ENCODE measurements at places on chromosomes 4 and X.
A peak's percentile ranks its signal among the peaks of the same experiment; 100 is the strongest.

DNA sequence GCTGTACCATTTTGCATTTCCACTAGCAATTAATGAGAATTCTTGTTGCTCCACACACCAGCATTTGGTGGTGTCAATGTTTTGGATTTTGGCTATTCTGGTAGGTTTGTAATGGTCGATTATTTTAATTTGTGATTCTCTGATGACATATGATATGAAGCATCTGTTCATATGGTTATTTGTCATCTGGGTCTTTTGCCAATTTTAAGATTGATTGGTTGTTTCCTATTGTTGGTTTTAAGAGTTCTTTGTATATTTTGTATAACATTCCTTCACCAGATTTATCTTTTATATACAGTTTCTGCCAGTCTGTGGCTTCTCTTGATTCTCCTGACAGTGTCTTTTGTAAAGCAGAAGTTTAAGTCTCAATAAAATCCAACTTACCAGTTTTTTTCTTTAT is 18.5 kb upstream of the BDH2 start:
- DNase-seq, result no peak

DNA sequence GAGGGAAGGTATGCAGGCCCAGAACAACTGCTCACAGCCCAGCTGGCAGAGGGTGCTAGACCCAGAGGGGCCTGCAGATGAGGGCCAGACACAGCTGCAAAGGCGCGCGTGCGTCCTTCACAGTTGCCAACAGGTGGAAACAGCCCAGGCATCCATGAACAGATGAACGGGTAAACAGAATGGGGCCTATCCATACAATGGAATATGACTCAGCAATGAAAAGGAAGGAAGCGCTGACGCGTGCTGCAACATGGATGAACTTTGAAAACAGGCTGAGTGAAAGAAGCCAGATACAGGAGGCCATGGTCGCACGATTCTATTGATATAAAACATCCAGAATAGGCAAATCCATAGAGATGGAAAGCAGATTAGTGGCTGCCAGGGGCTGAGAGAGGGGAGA is 83.1 kb upstream of the DDX3X start:
- no peak for DNase-seq

DNA sequence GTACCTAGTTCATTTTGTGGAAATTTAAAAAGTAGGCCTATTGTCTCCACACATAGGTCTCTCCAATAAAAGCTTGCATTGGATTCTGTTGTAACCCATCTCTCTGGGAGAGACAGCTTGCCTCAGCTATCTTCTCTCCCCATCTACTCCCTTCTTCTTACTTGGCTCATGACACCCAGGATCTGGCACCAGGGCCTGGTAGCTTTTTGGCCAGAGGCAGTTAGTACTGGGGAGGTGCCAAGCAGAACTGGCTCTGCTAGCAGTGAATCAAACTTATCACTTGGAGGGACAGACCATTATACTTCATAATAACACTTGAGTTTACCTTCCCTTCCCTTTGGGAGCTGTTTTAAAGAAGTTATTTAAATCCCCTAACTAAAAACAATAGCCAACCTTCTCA is 31.8 kb downstream of the PLAC1 start:
- DNase-seq, result no peak

GRCh38 chr4:3039706-3040366 is 34.5 kb downstream of the HTT-AS start:
- no peak for DNase-seq

GRCh38 chrX:70079870-70080269 is 17.6 kb downstream of the OTUD6A start:
- DNase-seq, result no peak

DNA sequence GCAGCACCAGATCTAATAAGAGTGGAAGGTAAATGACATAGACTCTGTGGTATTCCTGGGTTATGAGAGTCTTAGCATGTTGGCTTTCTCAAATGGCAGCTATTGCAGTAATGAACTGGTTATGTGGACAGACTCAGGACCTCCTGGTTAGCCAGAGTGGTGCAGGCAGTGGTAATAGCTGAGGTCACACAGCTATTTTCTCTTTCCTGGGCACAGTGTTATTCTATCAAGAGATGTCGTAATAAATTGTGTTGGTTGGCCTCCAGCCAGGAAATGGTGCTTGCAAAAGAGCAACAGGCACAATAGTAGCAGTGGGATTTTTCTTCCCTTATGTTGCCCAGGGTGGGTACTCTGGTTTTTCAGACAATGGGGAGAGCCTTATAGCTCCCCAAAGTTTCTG is 279.2 kb upstream of the FGF16 start:
- no peak for DNase-seq

GRCh38 chr4:175946472-175947116 is 119.0 kb upstream of the WDR17 start:
- no peak for DNase-seq

DNA sequence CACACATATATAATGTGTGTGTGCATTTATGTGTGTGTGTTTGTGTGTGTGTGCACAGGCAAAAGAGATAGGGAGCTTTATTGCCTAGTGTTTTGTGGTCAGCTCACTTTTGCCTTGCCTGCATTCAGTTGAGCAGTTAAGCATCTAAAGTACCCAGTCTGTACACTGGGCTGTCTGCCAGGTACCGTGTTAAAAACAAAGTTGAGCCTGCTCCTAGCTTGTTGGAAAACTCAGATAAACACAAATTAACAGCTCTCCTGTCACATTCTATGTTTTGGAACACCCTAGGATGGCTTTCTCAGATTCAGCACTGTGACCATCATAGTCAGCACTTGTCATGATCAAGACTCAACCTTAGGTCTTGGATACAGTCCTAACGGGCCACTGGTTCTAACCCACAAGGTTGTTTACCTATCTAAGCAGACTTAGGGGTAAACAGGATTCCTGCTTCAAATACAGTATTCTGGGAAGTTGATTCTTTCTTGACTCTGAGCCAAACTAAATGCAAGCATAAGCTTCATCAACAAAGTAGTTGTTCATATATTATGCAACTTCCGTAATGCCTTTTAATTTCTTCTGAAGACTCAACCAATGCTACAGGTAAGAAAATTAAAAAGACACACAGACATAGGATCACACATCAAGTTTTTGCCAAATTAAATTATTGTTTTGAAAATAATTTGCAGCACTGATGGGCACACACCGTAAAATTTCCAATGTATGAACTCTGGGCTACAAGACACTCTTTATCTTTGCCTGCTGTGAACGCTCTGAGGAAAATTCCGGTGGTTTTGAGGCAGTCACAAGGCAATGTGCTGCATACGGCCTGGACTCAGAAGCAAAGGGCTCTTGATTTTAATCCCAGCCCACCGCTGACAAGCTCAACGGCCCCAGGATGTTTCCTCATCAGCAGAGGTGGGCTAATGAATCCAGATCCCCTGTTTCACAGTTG is 11.3 kb upstream of the CD99 start:
- no peak for DNase-seq

DNA sequence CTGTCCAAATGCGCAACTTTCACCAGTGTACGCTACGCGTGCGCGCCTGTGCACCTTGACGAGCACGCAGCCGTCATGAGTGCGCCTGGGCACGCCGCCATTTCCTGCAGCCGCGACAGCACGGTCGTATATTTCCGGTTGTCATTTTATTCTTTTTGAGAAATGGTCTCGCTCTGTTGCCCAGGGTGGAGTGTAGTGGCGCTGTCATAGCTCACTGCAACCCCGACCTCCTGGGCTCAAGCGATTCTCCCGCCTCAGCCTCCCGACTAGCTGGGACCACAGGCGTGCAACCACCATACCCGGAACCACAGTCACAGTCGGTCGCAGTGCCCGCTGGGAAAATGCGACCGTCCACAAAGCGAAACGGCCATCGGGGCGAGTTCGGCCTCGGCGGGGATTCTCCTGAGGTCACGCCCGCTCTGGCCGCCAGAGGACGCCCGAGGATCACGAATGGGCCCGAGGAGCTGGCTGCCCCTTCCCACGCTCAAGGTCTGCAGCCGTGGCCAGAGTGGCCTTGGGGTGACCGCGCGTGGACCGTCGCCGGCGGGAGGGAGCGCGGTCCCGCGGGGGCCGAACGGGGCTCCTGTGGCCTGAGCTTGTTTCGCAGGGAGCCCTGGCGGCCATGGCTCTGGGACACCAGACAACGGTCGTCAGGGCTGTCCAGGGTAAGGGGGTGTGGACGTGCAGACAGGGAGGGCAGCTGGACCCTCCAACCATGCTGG is 23.7 kb upstream of the PNMA3 start:
- DNase-seq, result peak; percentile 74

GRCh38 chrX:125093852-125094251 is 225.8 kb upstream of the TEX13C start:
- DNase-seq, result no peak

- DNase-seq, result no peak
Measured at GRCh38 chrX:31178064-31178768, 106.4 kb upstream of the FTHL17 start.

DNA sequence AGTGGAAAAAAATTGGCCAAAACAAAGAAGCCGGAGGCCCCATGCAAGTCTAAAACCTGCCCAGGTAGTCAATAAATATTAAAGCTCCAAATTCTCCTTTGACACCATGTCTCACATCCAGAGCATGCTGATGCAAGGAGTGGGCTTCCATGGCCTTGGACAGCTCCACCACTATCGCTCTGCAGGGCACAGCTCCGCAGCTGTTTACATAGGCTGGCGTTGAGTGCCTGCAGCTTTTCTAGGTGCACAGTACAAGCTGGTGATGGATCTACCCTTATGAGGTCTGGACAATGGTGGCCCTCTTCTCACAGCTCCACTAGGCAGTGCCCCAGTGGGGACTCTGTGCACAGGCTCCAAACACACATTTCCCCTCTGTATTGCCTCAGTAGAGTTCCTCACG is 84.2 kb upstream of the LANCL3 start:
- no peak for DNase-seq

DNA sequence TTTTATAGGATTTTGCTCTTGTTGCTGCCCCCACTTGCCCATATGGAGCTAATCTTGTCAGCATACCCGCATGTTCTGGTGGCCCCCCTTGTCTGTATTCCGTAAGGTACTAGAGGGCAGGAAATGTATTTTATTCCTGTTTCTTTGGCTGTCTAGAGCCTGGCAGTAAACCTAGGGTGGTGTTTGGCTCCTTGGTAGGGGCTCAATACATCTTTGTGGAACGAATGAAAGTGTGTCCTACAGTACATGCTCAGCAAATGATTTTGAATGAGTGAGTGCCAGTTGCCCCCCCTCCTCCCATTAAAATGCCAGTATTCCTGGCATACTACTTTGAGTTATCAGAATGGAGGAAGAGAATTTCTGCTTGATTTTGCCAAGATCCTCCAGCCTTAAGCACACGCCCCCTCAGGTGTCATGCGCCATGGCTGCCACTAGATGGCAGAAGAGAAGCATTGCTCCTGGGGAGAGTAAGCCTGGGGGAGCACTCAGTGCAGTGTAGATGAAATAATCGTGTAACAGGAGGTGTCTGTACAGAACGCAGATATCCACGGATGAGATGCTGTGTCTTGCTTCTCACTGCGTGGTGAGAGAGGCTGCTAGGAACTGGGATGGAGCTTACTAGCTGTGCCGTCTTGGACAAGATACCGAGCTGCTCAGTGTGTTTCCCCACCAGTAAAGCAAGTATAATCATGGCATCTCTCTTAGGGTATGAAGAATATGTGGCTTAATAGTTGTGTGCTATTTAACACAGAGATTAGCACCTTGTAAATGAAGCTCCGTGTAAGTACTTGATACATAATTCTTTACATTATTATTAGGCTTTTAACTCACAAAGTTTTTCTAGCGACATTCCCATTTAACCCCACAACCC is 17.2 kb upstream of the RNF212 start:
- peak; percentile 68 for DNase-seq

DNA sequence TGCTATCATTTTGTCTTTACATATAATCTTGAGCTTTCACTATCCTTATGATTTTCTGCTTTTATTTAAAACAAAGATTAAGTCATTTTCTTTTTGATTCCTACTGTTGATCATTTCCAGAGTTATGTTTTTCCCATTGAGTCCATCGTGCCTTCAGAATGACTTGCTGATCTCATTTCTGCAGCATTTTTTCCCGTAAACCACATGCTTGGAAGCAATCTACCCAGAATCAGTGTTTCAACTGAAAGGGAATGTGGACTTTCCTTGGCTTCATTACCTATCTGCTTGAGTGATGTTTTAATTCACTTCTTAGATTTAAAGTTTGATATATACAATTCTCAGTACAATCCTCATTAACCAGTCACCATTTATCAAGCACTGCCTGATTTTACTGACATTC is 192.4 kb upstream of the FSTL5 start:
- no peak for DNase-seq

GRCh38 chr4:38128478-38129459 is 168.6 kb downstream of the PTTG2 start:
- DNase-seq, result peak; percentile 39

GRCh38 chr4:127870688-127871087 is 10.0 kb upstream of the PLK4 start:
- peak; percentile 34 for DNase-seq

- no peak for DNase-seq
Measured at GRCh38 chr4:115325836-115326235, 212.4 kb upstream of the NDST4 start.

DNA sequence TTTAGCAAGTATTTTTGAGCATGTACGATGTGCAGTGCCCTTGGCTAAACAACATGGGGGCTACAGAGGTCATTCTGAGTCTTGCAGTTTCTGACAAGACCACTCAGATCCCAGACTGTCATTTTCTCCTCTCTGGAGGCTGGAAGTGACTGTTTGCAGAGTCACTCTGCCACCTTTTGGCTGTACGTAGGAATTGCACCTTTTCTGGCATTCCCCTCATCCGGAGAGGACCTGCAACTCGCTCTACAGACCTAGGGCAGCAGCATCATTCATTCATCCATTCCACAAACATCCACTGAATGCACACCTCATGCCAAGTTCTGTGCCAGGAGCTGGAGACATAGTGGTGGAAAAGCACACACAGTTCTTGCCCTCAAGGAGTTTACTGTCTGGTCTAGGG is 160.4 kb upstream of the GPR101 start:
- no peak for DNase-seq

DNA sequence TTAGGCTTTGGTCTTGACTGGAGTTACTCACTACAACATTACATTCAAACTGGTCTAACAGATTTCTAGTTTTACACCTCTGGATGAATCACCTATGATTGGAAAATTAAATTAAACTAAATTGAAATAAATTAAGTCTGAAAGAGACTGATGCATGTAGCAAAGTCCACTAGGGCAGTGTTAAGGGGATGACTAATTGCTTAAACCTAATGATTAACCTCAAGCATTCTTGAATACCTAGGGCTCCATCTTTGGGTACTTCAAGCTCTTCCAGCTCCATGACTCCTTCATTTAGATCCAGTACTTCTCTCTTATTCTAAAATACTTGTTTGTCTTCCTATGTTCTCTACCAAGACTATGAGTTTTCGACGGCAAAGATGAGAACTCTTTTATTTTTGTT is 86.8 kb downstream of the SH2D1A start:
- DNase-seq, result no peak

Data from left cardiac atrium (tissue), 4 donors.